ENCODE measurements at places on chromosomes 5 and 9.

DNA sequence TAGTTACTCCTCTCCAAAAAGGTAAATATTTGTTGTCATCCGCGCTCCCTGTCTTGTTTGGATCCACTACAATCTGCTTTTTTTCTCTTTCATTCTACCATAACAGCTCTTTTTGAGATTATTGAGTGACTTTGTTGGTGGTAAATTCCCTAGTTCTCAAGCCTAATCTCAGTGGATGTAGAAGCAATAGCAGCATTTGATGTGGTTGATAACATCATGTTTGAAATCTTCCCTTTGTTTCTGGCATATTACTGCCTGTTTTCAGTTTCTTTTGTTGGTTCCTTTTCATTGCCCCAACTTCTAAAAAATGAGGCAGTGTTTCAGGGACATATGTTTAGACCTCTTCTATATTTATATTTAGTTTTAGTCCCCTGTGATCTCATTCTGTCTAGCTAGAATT lies 8.9 kb downstream of the CDC42SE2 start:
- DNase-seq, result no peak

DNA sequence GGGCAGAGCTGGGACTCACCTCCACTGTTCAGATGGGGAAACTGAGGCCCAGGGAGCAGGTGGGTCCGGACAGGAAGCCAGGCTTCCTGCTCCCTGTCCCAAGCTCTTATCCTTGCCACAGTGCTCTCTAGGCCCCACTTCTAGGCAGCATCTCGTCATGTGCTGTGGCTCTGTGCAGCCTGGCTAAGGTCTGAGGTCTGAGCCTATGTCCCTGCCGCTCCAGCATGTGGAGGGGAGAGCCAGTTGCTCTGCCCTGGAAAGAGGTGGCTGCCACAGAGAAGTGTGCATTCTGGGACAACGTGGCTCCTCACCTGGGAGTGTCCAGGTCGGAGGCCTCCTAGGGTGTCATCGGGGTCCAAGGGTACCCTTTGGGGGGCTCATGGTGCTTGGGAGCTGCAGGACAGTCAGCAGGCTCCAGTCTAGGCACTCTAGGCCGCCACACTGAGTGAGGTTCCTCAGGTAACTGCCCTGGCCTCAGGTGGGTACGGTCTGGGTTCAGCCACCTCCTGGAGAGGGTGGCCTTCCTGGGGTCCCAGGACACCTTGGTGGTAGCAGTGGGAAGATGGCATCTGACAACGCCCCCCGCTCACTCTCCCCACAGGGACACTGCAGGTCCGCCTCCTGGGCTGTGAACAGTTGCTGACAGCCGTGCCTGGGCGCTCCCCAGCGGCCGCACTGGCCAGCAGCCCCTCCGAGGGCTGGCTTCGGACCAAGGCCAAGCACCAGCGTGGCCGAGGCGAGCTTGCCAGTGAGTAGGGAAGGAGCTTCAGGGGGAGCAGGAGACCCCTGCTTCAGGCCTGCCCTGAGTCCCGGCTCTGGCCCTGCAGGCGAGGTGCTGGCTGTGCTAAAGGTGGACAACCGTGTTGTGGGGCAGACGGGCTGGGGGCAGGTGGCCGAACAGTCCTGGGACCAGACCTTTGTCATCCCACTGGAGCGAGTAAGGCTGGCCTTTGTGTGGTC lies 10.4 kb downstream of the PKN3 start:
- no peak for DNase-seq

DNA sequence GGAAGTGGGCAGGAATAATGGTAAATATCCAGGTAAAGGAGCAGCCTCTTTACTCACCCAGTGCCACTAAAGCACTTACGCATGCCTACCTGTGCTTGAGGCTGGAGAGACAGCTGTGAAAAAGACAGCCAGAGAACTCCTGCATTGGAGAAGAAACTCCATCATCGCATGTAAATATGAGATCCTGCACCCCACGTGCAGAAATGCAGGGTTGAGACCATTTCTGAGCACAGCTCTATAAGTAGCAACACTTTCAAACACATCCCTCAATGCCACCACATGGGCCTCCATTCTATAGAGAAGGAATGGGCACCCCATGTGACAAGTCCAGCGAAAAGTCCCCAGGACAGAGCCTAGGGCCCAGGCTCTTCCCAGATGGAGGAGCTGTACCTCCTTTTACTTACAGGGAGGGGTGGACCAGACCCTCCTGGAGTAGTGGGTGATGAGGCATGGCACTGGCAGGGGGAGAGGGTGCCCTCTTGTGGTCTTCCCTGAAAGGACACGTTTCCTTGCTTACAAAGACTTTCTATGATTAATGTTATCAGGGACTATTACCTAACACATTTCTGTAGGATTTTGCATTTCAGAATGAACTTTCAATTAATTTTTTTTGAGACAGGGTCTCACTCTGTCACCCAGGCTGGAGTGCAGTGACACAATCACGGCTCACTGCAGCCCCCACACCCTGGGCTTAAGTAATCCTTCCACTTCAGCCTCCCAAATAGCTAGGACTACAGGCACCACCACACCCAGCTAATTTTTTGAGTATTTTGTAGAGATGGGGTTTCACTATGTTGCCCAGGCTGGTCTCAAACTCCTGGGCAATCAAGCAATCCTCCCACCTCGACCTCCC lies 55.3 kb upstream of the IL17B start:
- peak; percentile 63 for DNase-seq

- DNase-seq, result no peak
These were observed 154.1 kb downstream of the MAT2B start for GRCh38 chr5:163659568-163659902.

GRCh38 chr9:99210572-99210971 lies 11.2 kb downstream of the ALG2 start:
- DNase-seq, result no peak

DNA sequence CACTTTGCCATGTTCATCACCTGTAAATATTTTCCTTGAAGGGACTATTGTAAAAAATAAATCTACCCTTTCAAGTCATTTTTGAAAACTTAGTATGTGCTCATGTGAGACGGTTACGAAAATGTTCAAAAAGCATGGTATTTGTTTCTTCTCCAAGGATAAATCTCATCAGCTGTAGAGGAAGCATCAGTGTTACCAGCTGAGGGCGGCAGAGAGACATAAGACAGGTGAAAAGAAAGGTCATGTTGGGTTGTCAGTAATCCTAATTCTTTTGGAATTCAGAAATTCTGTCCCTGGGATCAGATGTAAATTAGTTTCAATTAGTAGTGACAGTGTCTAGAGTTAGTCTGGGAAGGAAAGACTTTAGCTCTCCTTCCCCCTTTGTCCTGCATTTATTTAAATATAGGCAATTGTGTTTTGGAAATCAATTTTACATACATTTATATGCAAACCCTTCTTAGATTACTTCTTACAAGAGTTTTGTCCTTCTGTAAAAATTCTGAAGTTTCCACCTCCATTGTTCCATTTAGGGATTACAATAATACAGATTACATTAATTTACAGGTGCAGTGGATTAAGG lies 791.9 kb upstream of the CDH6 start:
- DNase-seq, result peak; percentile 43

- no peak for DNase-seq
These were observed 23.0 kb upstream of the PPARGC1B start for GRCh38 chr5:149707097-149707496.

DNA sequence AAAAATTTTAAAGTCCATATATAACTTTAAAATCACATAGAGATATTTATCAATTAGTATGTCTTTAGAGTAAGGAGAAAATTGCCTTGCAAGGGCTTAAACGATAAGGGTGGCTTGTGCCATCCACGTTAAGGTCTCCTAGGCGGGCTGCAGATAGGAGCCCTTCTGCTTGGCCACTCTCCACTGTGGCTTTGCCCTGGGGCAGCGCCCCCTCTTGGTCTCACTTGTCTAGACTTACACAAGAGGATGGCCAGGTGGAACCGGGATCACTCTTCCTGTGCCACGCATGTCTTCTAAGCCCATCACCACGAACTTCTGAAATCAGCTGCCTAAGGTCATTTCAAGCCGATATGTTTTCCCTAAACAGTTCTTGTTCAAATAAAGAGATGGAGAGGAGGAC lies 2.9 kb downstream of the FPGS start:
- DNase-seq, result no peak

GRCh38 chr5:135119481-135119880 lies 85.5 kb upstream of the PITX1 start:
- DNase-seq, result no peak

DNA sequence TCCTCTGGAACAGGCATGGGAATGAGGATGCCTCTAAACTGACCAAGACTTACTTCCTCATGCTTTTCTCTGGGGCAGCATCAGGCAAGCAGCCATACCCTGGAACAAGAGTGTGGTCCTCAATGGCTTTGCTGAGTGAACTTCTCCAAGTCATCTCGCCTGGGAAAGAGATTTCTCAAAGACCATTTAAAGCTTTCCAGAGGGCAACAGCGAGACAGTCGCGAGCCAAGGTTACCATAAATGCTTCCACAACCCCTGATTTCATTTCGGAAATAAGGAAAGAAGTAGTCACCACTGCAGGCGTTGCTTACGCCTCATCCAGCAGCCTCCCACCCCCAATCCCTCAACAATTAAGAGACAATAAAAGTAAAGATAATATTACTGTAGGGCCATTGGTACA lies 1.1 kb upstream of the SNCAIP start:
- no peak for DNase-seq

GRCh38 chr9:37273595-37273994 lies 148.9 kb upstream of the GRHPR start:
- DNase-seq, result no peak

DNA sequence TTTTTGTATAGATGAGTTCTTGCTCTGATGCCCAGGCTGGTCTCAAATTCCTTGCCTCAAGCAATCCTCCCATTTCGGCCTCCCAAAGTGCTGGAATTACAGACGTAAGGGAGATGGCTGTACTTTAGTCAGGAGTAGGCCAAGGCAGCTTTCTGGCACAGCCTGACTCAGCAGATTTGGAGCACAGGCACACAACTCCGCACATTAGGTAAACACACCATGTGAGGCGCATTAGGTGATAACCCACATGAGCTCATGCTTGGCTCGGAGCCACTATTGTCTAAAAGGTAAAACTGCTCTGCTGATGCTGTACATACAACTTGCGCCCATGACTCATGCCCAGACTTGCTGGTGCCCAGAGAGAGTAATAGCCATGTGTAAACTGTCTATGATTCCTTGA lies 1157.9 kb downstream of the TAF11L14 start:
- no peak for DNase-seq

DNA sequence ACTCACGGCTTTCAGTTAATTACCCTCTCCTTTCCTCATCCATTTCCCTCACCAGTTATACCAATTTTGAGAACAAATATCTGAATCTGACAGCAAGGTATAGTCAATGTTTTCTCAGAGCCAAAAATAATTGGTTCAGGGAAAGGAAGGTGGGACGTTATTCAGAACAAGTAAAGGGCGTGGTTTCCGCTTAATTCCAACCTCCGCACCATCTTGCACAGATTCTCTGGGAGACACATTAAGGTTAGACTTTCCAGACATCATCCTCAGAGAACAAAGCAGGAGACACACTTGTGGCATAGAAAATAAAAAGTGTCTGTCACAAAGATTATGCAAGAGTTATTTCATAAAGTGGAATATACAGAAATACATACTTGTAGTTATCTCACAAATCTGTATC lies 441.2 kb downstream of the IRX1 start:
- no peak for DNase-seq

DNA sequence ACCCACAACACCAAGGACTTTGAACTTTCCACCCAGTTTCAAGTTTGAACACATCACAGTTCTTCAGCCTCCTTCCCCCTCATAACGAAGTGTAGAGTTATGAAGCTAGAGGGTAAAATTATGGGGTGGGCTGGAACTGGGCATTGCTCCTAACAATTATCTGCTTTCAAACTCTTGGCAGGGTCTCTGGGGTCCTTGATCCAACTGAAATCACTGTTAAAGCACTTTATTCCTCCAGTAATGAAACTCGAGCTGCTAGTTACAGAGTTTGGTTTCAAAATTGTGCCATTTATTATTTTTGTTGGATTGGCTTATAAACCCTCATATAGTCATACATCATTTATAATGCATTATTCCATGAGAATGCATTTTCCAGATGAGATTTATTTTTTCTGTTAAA lies 158.5 kb downstream of the RGS3 start:
- no peak for DNase-seq

GRCh38 chr5:94640176-94640575 lies 21.7 kb downstream of the SLF1 start:
- DNase-seq, result no peak

GRCh38 chr5:91125916-91126315 lies 257.2 kb downstream of the ARRDC3 start:
- no peak for DNase-seq

GRCh38 chr5:159965031-159965837 lies 43.7 kb upstream of the TTC1 start:
- no peak for DNase-seq

- no peak for DNase-seq
These were observed 424.0 kb upstream of the CCNH start for GRCh38 chr5:87836696-87837095.

DNA sequence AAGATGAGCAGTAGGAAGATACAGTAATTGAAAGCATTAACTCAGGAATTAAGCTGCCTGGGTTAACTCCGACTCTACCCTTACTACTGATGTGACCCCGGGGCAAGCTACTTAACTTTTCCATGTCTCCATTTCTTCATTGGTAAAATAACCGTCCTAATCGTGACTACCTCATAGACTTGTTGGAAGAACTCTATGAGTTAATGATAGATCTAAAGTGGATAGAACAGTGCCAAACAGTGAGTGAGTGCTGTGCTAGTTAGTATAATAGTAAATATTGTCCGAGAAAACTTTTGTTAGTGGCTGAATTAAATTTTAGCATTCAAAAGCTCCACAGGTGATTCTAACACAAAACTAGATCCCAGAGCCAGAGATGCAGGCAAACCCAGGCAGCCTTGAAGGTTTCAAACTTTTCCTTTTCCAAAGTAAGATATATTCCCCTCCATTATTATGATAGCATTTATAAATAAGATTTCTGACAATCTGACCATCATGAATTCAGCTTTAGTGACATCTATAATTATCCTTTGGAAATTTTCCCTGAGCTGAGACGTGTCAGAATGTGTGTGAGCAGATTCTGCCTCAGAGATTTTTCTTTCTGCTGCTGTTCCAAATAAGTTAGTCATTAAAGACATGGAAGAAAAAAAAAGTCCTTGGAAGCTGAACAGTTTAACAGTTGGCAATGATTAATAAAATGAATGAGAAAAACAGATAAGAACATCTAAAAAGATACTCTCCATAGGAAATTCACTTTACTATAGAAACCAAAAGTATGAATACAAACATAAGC lies 369.5 kb downstream of the PRELID2 start:
- DNase-seq, result no peak

GRCh38 chr5:136560126-136560525 lies 194.8 kb upstream of the TRPC7 start:
- DNase-seq, result no peak
